ENCODE measurements at places on chromosomes 3 and 15. TPM values are rescaled to one million over a fixed set of nuclear protein-coding genes. Genes with fewer than 3 reads are reported as not detected.

DNA sequence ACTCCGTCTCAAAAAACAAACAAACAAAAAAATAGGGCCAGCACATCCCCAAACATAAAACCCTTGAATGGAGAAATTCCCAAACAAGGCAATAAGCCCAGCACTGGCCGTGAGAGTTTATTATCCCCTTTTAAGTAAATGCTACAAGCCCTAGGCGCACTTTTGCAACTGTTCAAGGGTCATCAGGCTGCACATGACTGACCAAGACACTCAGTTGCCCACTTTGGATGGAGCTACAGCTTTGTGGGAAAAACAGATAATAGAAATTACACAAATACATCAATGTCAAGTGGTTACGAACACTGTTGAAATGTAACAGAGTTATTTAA is 33.7 kb upstream of the ZNF445 start:
- H3K4me1 ChIP-seq: peaks cover 42% of the 10 kb centered on the region
- peak overlapping the region; percentile 93 for H3K4me3 ChIP-seq
- peaks cover 5% of the 10 kb centered on the region for H3K36me3 ChIP-seq
- no peak overlapping the region for H3K27ac ChIP-seq
- no peak for DNase-seq
- peaks cover 3% of the 10 kb centered on the region for H3K27me3 ChIP-seq

GRCh38 chr3:103388214-103388613 is 953.4 kb downstream of the ZPLD1 start:
- H3K4me1 ChIP-seq: 0 out of 2 replicates have a peak, but pooled peaks cover 4% of the 10 kb centered on the region
- H3K4me3 ChIP-seq: no peak overlapping the region
- DNase-seq: no peak

DNA sequence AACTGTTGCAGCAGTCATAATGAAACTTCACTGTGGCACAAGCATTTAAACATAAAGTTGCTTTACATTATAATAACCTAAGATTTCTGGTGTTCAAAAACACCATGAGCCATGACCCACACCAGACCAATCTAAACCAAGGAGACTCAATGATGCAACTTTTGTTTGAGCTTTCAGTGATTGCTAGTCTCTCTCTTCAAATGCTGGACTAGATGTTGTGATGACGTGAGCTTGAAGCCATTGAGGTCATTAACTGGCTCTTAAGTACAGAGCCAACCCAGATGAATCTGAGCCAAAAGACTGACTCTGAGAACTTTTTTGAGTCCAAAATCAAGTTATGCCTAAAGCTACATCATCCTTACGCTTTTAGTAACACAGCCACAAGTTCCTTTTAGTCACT is 36.5 kb downstream of the ATR start:
- DNase-seq: no peak
- no peaks in the 10 kb centered on the region for H3K4me1 ChIP-seq
- no peak overlapping the region for H3K4me3 ChIP-seq
- no peaks in the 10 kb centered on the region for H3K36me3 ChIP-seq

- no peaks in the 10 kb centered on the region for H3K36me3 ChIP-seq
- H3K4me3 ChIP-seq: no peak overlapping the region
- H3K27me3 ChIP-seq: no peaks in the 10 kb centered on the region
- H3K4me1 ChIP-seq: 0 out of 2 replicates have a peak, but pooled peaks cover 3% of the 10 kb centered on the region
Measured at GRCh38 chr3:56864090-56864489, 62.3 kb upstream of the ARHGEF3 start.

DNA sequence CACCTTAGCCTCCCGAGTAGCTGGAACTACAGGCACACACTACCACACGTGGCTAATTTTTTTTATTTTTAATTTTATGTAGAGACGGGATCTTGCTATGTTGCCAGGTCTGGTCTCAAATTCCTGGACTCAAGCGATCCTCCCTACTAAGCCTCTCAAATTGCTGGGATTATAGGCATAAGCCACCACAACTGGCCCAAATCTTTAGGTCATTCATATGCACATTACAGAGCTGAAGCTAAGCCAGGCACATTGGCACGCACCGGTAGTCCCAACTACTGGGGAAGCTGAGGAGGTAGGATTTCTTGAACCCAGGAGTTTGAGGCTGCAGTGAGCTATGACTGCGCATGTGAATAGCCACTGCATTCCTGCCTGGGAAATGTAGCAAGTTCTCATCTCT is 265.9 kb downstream of the ZMAT3 start:
- DNase-seq: no peak
- H3K4me1 ChIP-seq: peaks cover 22% of the 10 kb centered on the region
- no peak overlapping the region for H3K27ac ChIP-seq
- no peaks in the 10 kb centered on the region for H3K27me3 ChIP-seq
- no peak overlapping the region for H3K4me3 ChIP-seq

DNA sequence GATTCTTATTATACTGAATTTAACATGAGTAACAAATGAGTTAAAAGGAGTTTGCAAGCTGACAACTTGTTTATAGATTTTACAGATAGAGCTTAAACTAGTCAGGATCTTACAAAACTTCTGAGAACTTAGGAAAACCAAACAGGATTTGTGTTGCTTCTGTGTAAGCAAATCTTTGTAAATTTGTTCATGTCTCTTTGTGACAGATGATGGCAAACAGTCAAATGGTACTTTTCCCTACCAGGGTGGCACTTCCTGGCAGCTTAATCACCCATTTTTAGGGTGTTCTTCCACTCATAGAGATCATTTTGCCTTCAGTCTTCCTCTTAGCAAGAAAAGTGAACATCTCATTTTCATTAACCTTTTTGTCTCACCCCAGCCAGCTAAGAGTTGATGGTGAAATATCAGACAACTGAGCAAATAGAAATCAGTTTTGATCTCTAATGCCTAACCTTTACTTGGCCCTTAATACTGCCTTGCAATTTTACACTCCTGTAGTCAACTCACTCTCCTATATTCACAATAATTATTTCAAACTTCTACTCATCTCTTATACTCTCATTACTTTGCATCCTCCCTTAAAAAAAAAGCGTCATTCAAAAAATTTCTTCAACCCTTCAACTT is 23.7 kb upstream of the NECTIN3 start:
- peaks cover 56% of the 10 kb centered on the region for H3K4me1 ChIP-seq
- no peaks in the 10 kb centered on the region for H3K27me3 ChIP-seq
- peak overlapping the region; percentile 46 for H3K27ac ChIP-seq
- DNase-seq: no peak

DNA sequence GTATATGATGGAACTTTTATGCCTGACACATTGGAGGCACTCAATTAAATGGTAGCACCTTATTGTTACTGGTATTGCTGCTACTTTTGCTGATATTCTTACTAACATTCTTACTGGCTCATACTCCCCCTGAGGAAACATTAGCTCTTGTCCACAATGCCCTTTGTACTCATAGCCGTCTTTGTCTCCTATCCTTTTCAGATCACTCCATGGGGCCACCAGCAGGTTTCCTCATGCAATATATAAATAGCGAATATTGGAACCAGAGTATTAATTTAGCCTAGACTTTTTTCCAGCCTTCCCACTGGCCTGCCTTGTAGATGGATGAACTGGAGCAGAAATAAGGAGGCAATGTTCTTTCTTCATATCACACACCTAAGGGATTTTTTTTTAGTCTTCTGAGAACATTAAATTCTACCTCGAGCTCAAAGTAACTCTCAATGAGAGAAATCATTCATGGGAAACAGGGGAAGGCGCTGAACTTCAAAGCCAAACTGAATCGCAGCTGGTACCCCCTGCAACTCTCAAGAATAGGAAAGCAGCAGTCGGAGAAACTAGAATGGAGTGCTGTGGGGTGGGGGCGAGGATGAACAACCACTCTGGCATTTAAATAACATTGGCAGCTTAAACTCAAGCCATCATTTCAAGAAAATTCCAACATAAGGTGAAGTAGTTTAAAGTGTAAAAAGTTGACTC is 300.3 kb downstream of the TAFA4 start:
- peak overlapping the region; percentile 43 for H3K4me3 ChIP-seq
- H3K36me3 ChIP-seq: peaks cover 17% of the 10 kb centered on the region
- peaks cover 8% of the 10 kb centered on the region for H3K27me3 ChIP-seq
- peak overlapping the region; percentile 28 for H3K27ac ChIP-seq

DNA sequence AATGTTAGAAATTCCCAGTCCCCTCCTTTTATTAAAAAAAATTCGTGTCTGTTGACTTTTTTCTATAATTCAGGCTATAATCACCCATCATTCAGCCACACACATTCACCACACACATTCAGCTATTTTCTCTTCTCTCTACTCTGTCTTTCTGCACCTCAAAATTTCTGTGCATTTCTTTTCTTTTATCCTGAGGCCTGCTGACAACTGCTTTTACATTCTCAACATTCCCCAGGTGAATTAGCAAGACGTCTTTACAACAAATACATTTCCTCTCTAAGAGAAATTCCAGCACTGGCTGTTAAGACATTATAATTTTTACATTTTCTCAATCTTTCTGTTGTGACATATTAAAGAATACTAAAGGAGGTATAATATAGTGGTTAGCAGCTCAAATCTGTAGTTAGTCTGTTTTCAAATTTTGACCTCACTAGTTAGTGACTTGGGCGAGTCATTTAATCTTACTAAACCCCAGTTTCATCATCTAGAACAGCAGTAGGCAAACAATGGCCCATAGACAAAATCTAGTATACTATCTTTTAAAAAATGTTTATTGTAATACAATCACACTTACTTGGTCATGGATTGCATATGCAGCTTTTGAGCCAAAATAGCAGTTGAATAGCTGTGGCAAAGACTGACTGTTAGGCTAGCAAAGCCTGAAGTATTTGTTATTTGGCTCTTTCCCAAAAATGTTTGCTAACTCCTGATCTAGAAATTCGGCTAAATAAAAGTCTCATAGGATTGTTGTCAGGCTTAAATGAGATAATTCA is 350.7 kb downstream of the NSUN3 start:
- H3K4me1 ChIP-seq: peaks cover 31% of the 10 kb centered on the region
- H3K36me3 ChIP-seq: no peaks in the 10 kb centered on the region
- H3K4me3 ChIP-seq: no peak overlapping the region
- no peaks in the 10 kb centered on the region for H3K27me3 ChIP-seq
- no peak for DNase-seq

GRCh38 chr3:88462230-88462629 is 312.5 kb downstream of the C3orf38 start:
- H3K27me3 ChIP-seq: no peaks in the 10 kb centered on the region
- H3K4me1 ChIP-seq: no peaks in the 10 kb centered on the region
- no peak overlapping the region for H3K4me3 ChIP-seq

- H3K27ac ChIP-seq: no peak overlapping the region
- DNase-seq: no peak
- H3K36me3 ChIP-seq: no peaks in the 10 kb centered on the region
- H3K27me3 ChIP-seq: no peaks in the 10 kb centered on the region
- H3K4me1 ChIP-seq: peaks cover 21% of the 10 kb centered on the region
- no peak overlapping the region for H3K4me3 ChIP-seq
Measured at GRCh38 chr15:29873947-29874411, 51.7 kb upstream of the TJP1 start.

DNA sequence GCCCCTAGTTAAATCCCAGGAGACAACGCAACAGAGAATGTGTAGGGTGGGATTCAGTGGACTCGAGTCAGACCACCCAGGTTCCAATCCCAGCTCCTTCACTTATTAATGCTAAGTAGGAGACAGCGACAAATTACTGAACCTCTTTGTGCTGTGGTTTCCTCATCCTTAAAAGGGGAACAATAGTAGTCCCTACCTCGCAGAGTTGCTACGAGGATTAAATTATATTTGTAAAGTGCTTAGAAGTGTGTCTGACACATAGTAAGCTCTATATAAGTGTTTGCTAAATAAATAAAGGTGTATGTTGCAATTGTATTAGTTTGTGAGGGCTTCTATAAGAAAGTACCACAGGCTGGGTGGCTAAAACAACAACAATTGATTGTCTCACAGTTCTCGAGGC is 58.0 kb upstream of the PPARG start:
- H3K4me1 ChIP-seq: peaks cover 12% of the 10 kb centered on the region
- H3K27me3 ChIP-seq: no peaks in the 10 kb centered on the region
- no peak overlapping the region for H3K27ac ChIP-seq
- no peak for DNase-seq

DNA sequence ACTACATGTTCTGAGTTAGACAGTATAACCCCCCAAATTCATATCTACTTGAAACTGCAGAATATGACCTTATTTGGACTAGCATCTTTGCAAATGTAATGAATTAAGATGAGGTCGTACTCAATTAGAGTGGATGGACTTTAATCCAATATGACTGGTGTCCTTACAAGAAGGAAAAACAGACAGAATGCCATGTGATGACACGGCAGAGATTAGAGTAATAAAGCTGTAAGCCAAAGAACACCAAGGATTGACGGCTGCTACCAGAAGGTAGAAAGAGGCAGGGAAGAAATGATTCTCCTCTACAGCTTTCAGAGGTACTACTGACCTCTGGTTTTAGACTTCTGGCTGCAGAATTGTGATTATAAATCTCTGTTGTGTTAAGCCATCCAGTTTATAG is 30.3 kb downstream of the GALK2 start:
- H3K27me3 ChIP-seq: no peaks in the 10 kb centered on the region
- no peak for DNase-seq
- H3K27ac ChIP-seq: no peak overlapping the region
- H3K4me1 ChIP-seq: peaks cover 8% of the 10 kb centered on the region
- no peak overlapping the region for H3K4me3 ChIP-seq
- H3K36me3 ChIP-seq: peaks cover 10% of the 10 kb centered on the region

DNA sequence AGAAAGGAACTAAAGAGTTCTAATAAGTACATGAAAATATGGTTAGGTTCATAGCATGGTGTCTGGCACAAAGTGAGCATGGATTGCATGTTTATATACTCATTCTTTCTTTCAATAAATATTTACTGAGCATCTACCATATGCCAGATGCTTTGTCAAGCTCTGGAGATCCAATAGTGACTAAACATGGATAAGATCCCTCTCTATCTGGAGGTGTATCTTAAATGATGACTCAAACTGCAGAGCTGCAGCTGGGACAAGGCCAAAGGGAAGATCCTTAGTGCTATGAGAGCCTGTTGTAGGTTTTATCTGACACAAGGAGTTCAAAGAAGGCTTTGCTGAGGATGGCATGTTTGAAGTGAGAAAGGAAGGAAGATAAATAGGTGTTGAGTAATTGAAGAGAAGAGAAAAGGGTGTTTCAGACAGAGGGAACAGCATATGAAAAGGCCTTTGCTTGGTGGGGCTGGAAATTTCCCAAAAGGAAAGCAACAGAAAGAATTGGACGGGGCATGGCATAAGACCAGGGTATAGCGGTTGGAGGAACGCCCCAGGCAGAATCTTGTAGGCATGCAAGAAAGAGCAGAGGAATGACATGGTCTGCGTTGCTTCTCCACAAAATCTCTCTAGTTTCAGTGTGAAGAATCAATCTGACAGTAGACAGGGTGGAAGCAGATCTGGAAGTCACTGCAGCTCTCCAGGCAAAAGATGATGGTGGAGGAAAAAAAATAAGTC is 239.9 kb upstream of the LRTM1 start:
- H3K27me3 ChIP-seq: no peaks in the 10 kb centered on the region
- DNase-seq: no peak
- no peaks in the 10 kb centered on the region for H3K36me3 ChIP-seq
- peaks cover 10% of the 10 kb centered on the region for H3K4me1 ChIP-seq

GRCh38 chr3:5220193-5220592 is 32.7 kb downstream of the EDEM1 start:
- no peak for DNase-seq
- H3K4me1 ChIP-seq: peaks cover 55% of the 10 kb centered on the region
- H3K27ac ChIP-seq: peak overlapping the region; percentile 4

Gene MESP2
- total RNA-seq: 0.66 TPM

Gene LINGO1
- total RNA-seq: 60.5 TPM

Gene SKIL
- 181 TPM for total RNA-seq

Gene SSR3
- 162 TPM for total RNA-seq

Gene AADAC
- 0.32 TPM for total RNA-seq

Gene CCR2
- total RNA-seq: not detected

Gene PIGZ
- 0.55 TPM for total RNA-seq

Gene UBA5
- 38.6 TPM for total RNA-seq

Gene TTLL13
- 0.18 TPM for total RNA-seq

Gene HACD2
- total RNA-seq: 25.9 TPM

Gene DNAJC13
- 28.5 TPM for total RNA-seq
